Activated naive CD4-positive, alpha-beta T cell treated with anti-CD3 and anti-CD28 coated beads for 36 hours (primary cell): ENCODE measurements at places on chromosomes 4 and X.

DNA sequence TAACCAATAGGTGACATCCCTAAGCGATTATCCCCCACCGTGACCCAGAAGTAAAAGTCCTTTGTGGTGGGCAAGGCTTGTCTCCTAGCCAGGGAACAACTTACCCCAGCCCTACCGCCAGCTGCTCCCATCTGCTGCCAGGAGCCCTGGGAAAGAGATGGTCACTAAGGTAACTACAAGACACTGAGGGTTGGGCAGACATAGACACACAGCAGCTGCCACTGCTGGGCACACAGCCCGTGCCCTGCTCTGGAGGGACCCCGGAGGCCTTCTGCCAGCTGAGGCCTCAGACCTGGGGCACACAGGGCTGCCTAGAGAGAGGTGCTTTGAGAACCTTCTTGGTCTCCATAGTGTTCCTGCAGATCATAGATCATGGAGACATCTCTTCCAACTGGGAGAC is 53.0 kb upstream of the PROM1 start:
- DNase-seq, result no peak

GRCh38 chr4:152849350-152849749 is 69.6 kb downstream of the ARFIP1 start:
- no peak for DNase-seq

DNA sequence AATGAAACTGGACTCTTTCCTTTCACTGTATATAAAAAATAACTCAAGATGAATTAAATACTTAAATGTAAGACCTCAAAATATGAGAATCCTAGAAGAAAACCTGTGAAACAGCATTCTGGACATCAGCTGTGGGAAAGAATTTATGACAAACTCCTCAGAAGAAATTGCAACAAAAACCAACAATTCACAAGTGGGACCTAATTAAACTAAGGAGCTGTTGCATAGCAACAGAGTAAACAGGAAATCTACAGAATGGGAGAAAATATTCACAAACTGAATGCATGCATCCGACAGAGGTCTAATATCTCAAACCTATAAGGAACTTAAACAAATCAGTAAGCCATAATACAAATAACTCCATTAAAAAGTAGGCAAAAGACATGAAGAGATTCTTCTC is 851.7 kb upstream of the PCDH10 start:
- no peak for DNase-seq

GRCh38 chr4:26255989-26256388 is 64.8 kb upstream of the RBPJ start:
- no peak for DNase-seq

- no peak for DNase-seq
Measured at GRCh38 chr4:136524039-136524438, 1008.3 kb downstream of the PCDH18 start.

DNA sequence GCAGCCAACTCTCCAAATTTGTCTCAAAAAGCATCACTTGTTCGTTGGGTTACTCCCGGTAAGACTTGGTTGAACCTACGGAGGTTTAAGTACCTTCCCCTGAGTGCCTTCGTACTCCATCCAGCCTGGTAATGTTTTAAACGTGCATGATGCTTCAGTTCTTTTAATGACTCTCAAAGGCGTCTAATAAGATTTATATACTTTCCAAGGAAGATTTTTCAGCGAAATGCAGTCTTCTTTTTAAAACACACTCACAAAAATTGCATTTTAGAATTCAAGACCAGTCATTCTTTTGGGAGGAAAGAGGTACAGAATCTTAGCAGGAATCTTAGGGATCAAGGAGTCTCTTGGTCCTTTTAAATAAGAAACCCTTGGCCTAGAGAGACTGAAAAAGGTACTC is 430 bp upstream of the TRPC3 start:
- DNase-seq, result no peak

DNA sequence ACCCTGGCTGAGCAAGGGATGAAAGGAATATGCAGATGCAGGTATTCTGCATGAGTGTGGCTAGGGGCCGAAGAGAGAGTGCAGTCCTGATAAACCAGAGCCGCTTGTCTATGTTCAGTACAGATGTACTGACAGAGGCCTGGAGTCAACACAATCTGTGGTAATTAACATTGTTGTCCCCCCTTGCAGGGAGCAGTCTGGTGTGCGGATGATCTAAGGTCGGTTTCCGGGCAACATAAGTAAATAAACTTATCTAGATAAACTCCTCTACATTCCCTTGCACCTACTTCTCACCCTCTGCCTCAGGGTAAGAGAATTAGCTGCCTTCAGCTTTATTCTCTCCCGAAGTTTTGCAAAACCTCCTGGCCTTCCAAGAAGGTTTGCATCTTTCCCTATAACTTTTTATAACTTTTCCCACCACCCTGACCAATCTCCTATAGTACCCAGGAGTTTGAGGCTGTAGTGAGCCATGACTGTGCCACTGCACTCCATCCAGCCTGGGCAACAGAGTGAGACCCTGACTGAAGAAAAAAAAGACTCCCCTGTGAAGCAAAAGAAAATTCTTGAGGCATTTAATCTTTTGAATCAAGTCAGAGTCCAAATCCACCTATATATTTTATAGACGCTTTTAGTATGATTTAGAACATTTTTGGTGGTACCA is 26.6 kb downstream of the SNX25 start:
- no peak for DNase-seq

DNA sequence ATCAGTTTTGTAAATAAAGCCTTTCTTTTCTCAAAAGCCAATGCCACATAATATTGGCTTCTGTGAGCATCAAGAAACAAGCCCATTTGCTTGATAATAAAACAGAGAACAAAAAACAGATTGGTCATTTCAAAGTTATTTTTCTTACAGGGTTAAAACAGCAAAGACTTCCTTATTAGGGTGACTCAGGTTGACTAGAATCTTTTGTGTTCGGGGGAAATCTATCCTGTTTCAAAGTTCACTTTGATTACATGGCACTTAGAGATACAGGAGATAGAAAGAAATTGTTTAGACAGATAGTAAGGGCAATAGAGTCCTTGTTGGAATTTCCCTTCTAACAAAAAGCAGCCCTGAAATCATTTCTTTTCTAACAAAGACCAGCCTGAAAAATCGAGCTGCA is 170.0 kb upstream of the GLRA2 start:
- DNase-seq, result no peak

DNA sequence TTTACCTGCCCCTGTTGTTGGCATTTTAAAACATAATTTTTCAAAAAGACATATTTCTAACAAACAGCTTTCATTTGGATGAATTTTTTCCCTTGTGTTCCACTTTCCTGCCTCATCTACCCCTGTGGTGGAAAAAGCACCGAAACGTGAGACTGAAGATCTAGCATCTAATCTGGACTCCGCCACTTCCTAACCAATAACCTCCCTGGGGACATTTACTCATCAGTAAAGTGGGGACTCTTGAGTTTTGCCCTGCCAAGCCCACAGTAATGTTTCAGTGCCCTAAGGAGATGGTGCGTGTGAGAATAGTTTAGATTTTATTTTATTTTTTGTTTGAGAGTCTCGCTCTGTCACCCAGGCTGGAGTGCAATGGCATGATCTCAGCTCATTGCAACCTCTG is 56.7 kb downstream of the ADGRG2 start:
- no peak for DNase-seq

DNA sequence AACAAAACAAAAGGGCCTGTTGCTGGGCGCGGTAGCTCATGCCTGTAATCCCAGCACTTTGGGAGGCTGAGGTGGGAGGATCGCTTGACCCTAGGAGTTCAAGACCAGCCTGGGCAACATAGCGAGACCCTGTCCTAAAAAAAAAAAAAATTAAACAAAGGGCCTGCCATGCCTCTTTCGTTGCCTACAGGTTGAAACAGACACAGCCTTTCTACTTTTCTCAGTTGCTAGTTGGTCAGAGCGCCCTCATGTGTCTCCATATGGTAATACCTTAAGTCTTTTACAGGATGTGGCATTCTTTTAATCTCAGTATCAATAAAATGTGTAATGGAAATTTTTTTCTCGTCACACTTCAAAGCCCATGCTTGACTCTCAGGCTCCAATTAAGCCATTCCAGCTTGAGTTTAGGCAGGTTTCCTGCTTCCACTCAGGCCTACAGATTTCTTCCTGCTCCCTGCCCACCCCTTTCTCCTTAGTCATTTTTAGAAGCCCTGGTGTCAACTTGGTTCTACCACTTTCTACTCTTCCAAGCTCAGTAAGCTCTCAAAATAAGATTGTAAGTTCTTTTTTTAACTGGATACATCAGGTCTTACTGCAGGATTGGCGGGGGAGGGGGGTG is 4.6 kb upstream of the SOWAHD start:
- peak; percentile 70 for DNase-seq

DNA sequence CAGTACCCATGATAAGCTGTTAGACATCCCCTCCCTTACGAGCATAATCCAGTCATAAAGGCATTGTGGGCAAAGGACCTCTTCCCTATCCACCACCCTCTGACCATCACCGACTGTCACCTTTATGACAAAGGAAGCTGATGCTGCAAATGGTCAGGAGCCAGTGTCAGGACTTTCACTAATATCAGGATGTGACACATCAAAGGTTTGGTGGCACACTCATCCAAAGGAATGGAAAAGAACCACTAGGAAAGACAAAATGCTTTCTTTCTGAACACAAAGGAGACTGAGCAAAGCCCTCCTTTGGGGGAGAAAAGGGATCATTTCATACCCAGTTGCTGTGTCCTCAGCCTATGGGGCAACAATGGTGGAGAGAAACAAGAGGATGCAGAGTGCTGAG is 66.9 kb upstream of the PROM1 start:
- DNase-seq, result no peak

- peak; percentile 23 for DNase-seq
Measured at GRCh38 chrX:11757719-11758399, at the start of gene MSL3. Gene MSL3 (plus strand): TSS chrX:11758237. CDS start chrX:11758264, 27 bp downstream.

DNA sequence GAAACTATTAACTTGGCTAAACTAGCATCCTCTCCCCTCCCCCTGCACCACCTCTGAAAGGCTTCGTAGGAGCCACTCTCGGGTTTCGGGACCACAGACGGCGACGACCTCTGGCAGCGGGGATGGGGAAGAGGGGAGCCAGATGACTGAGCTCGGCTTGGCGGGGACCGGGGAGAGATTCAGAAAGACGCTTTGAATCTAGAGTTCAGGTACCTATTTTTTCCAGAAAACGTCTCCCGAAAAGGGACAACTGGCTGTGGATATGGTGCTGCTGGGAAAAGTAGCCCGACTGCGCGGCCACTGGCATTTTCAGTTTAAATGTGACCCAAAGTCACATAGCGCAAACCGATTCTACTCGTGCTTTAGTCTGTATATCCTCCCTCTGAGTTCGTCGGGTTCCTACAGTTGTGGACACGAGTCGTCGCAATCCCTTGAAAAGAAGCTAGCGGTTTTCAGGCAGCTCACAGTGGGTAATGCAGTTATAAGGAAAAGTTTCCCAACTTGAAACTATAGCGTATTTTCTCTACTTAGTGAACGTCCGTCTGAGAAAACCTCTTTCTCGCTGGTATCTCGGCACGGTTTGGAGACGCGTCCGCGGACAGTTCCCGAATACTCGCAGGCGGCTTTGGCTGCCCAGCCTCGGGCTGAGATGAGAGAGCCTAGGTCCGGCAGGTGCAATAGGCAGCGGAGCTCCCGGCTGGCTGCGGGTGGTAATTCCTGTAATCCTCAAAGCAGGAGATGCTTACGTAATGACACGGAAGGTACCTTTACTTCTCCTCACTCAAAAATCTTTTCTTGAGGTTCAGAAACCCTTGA is 1.3 kb downstream of the PARM1 start:
- no peak for DNase-seq

- DNase-seq, result no peak
Measured at GRCh38 chr4:108360754-108361445, 192.2 kb upstream of the LEF1 start.

DNA sequence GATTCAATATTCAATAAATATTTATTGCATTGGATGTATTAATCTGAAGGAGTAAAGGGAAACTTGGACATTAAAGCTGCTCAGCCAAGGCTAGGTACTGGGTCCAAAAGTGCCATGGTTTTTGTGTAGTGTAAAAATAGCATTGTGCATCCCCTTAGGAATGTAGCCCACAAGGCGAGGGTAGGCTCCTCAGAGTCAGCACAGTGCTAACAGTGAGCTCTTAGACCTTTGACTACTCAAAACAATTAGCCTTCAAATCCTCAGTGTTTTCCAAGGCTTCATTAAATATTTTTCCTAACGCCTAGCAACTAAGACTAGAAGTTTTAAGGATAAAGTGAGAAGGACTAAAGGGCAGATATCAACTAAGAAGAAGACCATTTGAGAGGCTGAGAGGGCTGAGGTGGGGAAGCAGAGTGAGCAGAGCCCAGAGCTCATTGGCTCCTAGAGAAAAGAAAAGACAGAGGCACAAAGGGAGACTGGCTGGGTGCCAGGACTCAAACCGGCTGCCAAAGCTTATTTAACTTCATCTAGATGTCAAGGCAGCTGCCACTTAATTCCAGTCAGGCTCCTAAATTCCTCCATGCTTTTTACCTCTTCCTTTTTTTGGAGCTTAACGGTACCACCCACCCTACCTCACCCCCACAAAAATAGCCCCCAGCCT is 17.0 kb downstream of the PRKG2 start:
- no peak for DNase-seq

GRCh38 chr4:15912961-15913630 is 25.4 kb downstream of the FGFBP1 start:
- DNase-seq, result no peak

DNA sequence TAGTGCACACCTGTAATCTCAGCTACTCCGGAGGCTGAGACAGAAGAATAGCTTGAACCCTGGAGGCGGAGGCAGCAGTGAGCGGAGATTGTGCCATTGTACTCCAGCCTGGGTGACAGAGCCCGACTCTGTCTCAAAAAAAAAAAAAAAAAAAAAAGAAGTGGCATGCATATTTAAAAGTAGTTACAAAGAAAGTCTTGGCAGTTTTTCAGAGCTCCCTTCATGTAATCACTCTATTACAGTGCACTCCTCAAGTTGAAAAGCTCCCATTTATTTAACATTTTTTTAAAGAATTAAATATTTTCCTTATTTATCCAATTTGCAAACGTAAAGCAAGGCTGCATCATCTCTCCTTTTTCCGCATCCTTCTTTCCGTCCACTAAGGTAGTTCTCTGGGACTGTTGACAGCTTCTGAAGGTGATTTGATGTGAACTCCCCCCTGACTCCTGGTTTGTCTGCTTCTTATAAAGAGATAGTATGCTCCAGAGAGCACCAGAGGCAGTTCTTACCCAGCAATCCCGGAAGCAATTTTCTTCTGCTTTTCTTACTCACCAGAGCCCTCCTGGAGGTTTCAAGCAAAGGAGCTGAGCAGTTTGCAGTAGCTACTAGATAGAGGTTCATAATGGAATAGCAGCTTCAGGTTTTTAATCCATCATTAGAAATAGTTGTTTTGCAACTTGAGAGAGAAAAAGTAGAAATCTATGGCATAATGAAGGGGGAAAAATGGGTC is 151.0 kb downstream of the PALLD start:
- no peak for DNase-seq

DNA sequence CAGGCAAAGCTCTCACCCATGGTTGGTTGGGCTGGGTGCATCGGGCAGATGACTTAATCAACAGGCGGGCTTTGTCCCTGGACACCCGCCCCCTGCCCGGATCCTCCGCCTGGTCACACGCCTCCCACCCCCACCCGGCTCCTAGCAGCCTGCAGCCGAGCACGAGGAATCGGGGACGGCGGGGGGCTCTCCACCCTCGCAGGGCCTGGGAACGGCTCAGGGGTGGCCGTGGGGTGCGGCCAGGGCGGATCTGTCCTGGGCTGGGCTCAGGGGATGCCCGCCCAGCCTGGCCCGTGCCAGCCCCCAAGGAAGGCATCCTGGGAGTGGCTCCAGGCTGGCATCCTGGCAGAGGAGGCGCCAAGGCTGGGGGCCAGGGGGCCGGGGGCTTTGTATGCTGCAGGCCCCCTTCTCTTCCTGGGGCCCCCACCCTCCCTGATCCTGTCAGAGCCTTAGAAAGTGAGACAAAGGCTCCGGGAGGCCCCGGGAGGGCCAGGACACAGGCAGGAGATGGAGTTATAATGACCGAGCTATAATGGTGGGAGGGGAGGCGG is 32.5 kb upstream of the FGFR3 start:
- no peak for DNase-seq
